Suppressor macrophage treated with lipopolysaccharide for 1 hour (primary cell): ENCODE measurements at places on chromosomes 2 and 18.

GRCh38 chr18:44786688-44787087, 106.0 kb downstream of the SETBP1 start:
- DNase-seq, result no peak

GRCh38 chr18:52408800-52409302, 68.9 kb downstream of the DCC start:
- no peak for DNase-seq

DNA sequence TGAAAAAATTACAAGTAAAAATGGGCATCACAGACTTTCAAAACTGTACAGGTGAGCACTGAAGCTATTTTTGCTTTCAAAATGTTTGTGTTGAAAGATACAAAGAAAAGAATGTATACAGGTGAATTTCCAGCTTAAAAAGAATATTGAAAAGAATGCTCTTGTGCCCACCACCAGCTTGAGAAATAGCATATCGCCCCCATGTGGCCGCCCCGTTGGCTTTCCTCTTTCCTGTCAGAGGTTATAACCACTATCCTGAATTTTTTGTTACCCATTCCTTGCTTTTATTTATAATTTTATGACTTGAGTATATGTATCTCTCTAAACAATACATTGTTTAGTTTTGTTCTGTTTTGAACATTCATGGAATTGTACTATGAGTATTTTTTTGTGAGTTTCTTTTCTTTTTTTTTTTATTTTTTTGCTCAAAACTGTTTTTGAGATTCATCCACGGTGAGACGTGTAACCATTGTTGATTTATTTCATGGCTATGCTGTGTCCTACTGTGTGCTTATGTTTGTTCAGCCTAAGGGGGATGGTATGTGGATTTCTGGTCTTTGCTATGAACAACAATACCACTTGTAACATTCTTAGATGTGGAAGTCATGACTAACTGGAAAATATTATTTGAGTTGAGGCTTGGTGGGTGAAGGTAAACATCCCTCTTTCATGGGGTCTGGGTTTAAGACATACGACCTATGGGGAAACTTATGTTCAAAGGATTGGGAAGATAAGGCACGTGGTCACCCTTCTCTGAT, 11.6 kb downstream of the TRPM8 start:
- DNase-seq, result no peak

DNA sequence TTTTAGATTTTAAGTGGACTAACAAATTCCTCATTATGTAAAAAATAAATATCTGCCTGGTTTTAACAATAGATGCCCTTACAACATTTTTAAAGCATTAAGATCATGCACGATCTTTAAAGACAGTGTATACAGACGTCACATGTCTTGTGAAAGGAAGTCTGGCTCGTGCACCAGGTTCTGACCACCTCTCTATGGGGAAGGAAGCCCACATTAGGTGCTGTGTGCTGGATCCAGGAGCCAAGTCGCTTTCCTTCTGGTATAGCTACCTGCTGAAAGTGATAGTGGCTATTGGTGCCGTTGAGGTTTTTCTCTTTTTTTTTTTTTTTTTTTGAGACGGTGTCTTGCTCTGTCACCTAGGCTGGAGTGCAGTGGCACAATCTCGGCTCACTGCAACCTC, 116.5 kb downstream of the NCK2 start:
- DNase-seq, result no peak

DNA sequence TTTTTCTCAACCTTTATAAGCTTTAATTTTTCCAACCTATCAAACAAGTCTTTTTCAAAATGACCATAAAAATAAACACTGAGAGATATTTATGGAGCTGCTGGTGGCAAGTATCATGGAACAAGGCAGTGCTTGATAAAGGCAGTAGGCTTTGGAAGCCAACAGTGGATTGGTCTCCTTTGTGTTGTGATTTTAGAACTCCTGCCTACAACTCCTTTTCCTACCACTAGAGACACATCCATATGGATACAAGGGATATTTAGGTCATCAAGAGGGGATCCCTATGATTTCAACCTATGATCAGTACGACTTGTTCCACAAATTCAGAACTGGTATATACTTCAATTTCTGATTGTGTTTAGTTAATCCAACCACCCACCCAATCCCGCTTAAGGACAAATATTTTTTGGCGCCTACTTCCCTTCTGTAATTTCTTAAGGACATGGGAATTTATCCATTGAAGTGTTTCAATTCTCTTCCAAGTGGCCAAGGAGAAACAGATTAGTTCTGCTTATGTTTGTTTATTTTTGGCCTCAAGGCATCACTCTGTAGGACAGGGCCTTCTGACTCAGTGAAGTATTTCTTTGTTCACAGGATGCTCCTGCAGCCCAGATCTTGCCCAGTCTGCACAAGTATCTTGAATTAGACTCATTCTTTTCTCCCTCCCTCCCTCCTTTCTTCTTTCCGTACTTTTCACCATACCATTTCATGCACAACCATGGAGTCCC, 2119.6 kb upstream of the PIK3C3 start:
- DNase-seq, result no peak

DNA sequence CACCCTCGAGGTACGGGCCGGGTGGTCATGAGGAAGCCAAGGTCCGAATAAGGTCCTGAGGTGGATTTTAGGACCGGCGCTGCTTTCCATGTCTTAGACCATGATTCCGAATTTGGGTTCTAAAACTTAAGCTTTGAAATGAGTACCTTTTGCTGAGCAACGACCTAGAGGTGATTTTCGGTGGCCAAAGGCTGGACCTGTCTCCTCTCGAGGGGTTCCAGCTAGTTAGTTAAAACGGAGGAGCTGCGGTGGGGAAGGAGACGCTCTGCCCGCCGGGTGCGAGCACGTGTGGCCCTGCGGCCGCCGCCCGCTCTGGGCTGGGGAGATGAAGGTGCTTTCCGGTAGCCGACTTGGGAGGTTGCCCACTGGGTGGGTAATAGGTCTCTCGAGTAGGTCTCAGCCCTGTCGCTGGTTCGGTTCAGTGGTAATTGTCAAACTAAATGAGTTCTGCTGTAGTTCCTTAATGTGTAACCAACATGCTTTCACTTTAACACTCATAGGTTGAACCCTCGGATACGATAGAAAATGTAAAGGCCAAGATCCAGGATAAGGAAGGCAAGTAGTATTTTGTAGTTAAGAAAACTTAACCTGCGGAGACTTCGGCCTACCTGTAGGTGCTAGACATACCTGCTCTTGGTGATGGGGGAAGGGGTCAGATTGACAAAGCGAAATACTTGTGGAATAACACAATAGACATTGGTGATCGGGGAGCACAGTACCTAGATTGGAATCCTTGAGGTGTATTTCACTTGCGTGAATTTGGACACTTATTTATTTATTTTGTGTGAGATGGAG, 572 bp downstream of the RPS27A start:
- peak; percentile 53 for DNase-seq

- peak; percentile 24 for DNase-seq
Observed at GRCh38 chr2:85015653-85016360, 44.8 kb downstream of the KCMF1 start.

- no peak for DNase-seq
Observed at GRCh38 chr2:180289627-180290026, 282.5 kb upstream of the CWC22 start.

DNA sequence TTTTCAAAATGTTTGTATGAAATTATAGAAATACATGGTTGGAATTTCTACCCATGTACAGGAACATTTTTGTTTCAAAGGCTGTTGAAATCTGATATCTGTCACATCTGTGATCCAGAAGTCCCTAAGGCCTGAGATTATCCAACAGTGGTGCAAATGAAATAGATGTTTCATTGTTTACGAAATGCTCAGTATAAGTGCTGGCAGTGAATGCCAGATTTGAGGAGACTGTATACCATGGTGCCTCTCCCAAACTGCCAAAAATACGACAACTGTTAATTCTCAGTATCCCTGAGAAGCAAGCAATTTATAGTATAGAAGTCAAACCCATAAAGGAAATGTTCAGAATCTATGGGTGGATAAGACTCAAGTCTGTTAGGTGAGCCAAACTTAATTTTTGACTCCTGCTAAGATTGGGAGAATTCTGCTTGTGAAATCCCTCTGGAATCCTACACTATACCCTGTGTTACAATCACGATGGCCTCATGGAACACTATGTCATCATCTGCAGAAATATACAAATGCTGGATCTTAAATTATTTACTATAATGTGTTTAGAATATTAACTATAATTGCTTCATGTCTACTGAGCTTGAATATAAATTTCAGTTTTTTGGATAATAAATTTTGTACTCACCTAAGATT, 71.2 kb upstream of the DOCK10 start:
- no peak for DNase-seq
